ENCODE measurements at places on chromosomes 11 and 22.

DNA sequence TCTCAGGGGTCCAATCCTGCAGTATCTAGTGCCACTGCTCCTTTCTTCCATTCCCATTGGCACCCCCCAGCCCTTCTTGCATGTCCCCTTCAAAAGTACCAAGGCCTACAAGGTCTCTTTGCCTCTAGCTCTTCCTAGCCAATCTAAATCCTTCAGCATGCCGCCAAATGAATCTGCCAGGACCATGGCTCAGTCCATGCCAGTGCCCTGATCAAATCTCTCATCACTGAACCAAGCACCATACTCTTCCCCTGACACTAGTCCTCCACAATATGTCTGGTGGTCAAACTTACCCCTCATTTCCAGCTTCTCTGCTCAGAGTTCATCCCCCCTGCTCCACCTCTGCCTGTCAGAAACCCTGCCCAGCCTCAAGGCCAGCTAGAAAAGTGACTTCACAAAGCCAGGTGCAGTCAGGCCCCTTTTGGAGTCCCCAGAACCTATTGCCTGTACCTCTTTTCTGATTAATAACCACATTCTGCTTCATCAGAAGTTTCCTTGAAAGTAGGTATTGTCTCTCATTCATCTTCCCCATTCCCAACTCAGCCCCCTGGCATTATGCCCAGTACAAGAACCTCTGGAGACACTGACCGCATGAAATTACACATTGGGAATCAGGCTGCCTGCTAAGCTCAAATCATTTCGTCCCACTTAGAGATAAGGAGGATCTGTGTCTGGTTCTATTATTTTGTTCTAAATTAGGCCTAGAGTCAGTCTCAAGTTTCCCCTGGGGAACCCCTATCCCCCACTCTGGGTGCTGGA lies 11.4 kb downstream of the FEN1 start:
- no peak for DNase-seq

DNA sequence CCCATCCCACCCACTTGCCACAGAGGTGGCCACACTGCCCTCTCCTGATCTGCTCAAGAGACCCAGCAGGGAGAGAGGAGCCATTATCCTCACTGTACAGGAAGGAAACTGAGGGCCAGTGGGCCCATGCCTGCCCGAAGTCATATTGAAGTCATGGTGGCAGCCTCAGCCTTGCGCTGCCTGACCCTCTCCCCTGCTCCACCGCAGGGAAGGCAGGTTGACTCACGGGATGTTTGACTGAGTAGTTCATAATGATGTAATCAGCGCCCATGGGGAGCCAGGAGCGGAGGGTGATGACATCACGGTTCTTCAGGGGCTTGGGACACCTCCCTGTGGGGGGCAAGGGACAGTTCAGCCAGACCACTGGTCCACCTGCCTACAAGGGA lies 6.1 kb upstream of the ARAP1 start:
- DNase-seq, result no peak

DNA sequence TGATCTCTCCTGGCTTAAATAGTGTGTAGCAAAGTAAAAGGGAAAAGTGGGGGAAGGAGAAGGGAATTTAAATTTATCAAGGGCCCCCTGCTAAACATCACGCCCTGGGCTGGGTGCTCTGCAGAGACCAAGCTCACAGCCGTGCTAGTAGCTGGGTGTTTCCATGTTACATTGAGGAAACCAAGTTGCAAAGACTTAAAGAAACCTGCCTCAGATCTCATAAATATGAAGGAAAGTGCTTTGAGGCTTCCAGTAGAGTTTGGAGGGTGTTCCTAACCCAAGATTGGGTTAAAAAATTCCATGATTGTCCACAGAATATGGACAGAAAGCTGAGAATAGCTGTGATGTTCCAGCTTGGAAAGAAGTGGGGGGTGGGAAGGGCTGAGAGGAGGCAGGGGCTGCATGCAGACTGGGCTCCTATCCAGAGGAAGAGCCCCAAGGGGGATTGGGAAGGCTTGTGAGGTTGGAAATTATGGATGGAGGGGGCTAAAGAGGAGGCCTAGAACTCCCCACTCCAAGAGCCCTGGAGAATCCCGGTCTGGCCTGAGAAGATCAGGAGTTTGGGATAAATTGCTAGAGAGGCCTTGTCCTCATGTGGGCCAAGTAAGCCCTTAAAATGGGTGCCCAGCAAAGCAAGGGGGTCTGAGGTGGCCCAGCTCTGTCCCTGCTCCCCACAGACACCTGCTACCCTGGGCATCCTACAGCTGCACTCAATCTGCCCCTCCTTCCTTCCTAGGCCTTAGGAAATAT lies 25.0 kb upstream of the OAF start:
- no peak for DNase-seq

DNA sequence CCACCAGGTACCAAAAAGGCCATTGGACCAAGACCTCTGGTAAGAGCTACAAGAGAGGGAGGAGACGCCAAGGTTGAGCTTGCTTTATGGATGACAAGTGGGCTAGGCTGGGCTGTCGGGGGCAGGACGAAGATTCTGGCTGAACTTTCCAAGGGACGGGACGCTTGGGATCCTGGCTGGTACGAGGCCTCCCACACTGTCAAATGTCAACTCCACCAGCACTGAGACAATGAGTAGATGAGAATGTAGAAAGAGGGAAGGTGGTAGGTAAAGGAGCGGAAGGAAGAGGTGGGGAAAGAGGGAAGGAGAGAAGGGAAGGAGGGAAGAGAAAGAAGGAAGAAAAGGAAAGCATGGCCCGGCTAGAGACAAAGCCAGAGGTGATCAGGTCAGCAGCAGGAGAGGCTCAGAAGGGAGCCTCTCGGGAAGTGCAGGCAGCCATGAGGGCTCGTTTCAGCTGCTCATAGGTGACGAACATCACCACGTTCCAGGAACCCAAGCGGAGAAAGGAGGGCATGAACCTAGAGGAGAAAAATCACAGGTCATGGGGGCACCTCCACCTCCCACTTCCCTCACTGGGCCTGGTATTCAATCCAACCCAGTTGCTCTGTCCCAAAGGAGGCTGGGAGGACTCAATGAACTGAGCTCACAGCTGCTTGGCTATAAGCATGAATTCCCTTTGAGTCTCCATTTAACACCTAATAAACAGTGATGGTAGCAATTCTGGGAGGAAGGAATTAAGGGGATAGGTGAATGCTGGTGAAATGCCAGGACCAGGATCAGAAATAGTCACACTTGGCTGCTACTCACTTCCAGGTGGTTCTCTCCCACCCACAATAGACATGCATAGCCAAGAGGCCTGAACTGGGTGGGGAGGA lies 7.8 kb downstream of the UCP2 start:
- DNase-seq, result no peak

DNA sequence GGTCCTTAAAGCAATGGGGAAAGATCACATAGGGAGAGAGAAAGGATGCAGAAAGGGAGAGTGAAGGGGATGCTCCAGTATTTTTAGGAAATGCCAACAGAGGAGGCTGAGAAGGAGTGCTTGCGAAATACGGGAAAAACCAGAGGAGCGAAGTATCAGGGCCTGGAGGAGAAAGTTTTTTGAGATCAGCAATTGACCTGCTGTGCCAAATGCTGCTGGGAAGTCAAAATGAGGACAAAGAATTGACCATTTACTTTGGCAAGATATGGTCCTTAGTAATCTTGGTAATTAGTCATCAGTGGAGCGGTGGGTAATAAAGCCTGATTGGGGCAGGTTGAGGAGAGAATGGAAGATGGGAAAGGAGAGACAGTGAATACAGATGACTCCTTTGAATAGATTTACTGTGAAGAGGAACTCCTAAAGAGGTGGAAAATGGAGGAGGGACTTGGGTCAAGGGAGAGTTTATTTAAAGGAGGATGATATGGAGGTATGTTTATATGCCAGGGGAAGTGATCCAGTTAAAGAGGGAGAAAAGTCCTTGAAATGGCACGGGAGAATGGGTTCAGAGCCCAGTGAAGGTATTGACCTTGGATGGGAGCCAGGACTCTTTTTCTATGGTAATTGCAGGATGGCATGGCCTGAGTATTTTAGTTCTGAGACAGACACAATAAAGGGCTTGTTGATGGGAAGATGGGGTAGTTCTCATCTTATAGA lies 111.5 kb downstream of the PKNOX2 start:
- no peak for DNase-seq
